ENCODE measurements at places on chromosomes 3 and 15.

DNA sequence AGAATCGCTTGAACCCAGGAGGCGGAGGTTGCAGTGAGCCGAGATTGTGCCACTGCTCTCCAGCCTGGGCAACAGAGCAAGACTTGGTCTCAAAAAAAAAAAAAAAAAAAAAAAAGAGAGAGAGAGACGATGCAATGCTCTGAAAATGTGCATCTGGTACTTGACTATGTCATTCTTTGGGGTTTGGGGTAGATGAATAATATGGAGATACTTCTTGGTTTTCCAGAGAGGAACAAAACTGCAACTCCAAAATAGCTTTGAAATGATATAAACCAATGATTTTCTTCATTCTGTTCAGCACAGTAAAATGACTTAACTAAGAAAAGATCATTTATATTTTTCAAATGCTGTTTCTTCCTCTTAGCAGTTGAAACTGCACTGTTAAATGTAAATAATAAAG, 158.9 kb downstream of the ISL2 start:
- no peak for DNase-seq

DNA sequence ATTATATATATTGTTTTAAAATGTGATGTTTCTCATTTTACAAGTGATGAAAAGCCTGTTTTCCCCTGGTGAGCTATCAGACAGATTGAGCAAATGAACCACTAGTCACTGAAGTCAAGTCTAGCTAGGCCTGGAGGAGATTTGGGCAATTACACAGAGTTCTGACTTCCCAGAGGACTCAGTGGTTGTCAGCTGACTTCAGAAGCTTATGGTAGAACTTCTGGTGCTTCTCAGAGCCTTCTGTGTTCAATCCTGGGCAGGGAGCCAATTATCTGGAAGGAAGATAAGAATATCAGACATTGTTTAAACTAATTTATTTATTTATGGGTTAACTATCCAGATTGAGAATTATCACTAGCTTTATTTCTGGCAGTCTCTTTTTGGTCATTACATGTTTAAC, 37.7 kb upstream of the NAALADL2 start:
- DNase-seq, result no peak

- peak; percentile 11 for DNase-seq
Measured at GRCh38 chr3:192566706-192567290, 160.5 kb downstream of the FGF12 start.

DNA sequence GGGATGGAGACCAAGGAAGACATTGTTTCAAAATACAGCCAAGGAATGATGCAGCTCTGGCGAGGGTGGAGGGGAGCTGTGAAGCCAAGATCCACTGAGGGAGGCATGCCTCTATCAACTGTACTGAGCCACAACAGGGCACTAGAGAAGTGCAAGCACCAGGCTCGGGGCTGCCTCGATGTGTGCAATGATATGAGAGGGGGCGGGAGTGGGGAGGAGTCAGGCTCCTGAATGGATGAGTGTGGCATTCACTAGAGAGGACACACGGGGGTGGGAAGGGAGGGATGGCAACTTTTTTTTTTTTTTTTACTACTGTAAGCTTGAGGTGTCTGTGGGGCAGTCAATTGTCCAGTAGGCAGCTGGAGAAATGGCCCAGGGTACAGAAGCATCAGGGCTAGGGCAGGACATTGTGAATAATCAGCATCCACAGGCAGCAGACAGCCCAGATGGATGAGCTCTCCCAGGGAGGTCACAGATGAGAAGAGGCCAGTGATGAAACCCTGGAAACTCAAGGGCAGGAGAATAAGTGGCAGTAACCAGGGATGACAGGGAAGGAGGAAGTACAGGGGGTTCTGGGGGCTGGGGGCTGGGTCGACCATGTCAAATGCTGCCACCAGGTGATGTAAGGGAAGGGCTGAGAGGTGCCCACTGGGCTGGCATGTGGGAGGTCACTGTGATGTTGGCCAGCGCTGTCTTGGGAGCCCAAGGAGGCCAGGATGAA, 5.9 kb downstream of the STOML1 start:
- DNase-seq, result no peak

- DNase-seq, result peak; percentile 2
Measured at GRCh38 chr3:8324747-8325146, 176.9 kb upstream of the LMCD1 start.

- DNase-seq, result peak; percentile 51
Measured at GRCh38 chr3:14124223-14124614, 451 bp downstream of the CHCHD4 start.

- DNase-seq, result no peak
Measured at GRCh38 chr3:170154569-170155143, 26.9 kb downstream of the PHC3 start.

DNA sequence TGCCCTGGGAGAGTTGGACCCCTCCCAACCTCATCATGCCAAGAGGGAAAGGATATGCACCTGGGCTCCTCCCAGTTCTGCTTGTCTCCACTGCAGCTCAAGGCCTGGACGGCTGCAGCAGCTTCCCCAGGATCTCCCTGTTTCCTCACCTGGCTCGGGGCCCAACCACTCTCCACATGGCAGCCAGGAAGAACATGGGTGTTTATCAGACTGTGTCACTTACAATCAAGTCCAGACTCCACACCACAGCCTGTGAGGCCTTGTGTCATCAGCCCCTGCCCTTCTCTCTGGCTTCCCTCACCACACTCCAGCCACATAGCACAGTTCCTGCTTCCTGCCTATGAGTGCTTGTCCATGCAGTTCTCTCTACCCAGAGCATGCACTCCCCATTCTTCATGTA, 534.4 kb downstream of the EPHB1 start:
- no peak for DNase-seq

DNA sequence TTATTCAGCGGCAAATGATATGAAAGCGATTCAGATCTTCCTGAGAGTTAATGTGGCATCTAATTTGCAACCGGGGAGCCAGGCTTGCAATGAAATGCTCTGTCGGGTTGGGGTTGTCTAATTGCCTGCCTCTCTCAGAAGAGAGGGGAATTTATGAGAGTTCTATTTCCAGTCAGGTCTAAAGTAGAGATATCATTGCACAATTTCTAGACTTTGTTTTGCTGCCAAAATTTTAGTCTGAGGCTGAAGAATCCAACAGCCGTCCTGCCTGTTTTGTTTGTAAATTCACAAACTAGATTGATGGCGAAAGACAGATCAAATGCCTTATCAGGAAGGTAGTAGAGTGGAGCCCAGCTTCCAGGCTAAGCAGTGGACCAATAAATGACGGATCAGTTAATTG, 610 bp downstream of the LIPC start:
- DNase-seq, result no peak

DNA sequence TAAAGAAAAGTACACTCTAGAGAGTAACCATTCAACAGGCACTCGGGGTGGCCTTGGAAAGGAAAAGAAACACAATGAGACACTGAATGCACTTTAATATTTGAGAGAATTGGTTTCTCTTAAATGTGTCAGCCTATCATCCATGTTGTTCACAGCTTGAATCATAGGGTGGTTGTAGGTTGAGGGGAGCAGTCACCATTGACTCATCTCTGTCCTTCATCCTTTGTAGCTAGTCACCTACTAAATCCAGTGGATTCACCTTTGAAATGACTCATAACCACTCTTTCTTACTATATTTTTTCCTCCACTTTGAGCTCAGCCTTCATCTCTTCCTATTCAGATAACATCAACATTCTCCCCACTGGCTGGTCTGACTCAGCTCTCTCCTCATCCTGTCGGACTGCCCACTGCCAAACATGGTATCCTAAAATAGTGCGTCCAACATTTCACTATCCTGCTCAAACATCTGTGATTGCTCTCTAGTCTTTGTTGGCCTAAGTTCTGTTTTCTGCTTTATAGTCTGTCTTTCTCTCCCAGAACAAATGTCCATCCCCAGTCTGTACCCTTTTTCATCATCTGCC, 182.7 kb upstream of the GADL1 start:
- no peak for DNase-seq

DNA sequence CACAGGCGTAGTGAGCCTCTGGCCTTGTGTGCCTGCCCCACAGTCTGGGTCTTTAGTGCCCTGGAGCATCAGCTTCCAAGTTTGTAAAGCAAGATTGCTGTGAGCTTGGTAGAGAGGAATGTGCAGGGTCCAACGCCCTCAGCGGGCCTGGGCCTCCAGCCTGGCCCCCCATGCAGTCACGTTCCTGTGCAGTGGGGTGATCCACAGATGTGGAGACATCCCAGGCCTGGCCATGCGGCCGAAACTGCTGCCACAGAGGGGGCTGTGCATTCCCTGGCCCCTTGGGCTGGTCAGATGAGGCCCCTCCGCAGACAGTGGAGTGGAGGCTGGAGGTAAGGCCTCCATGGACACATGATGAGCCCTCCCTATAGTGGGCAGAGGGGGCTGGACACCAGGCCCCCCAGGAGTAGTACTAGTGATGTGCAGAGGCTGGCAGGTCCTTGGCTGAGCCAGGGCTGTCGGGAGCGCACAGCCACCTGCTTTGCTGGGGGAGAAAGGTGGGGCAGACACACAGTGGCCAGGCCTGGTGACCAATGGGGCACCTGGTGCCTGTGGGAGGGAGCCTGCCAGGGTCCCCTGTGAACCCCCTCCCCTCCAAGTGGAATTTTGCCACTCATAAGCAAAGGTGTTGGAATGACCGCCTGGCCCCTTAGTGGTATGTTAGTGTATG, 71.5 kb downstream of the EFCAB12 start:
- DNase-seq, result no peak

- DNase-seq, result no peak
Measured at GRCh38 chr3:106629215-106629832, 747.9 kb upstream of the CCDC54 start.

- no peak for DNase-seq
Measured at GRCh38 chr3:135650309-135650708, 315.2 kb upstream of the PPP2R3A start.

GRCh38 chr3:52310861-52311575, 5.1 kb upstream of the DNAH1 start:
- no peak for DNase-seq

GRCh38 chr3:155712008-155712407, 32.9 kb downstream of the PLCH1 start:
- no peak for DNase-seq

DNA sequence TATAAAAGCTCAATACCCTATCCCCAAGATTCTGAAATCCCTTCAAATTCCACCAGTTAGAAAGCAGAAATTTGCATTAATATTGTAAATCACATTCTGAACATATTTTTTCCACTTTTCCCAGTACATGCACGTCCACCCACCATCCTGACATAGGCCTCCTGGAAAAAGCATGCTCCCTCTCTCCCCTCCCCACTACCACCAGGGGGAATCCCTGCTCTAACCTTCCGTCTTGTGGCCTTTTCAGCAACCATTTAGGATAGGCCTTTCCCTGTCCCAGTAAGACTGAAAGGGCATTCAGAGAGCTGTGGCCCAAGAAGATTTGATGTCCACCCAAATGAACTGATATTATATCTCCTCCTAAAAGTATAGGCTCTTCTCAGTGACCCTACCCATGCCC, 182.1 kb downstream of the ARRDC4 start:
- DNase-seq, result no peak

- no peak for DNase-seq
Measured at GRCh38 chr15:93683651-93684050, 547.7 kb upstream of the MCTP2 start.

GRCh38 chr3:50138266-50139200, 16.6 kb upstream of the SEMA3F start:
- DNase-seq, result no peak

DNA sequence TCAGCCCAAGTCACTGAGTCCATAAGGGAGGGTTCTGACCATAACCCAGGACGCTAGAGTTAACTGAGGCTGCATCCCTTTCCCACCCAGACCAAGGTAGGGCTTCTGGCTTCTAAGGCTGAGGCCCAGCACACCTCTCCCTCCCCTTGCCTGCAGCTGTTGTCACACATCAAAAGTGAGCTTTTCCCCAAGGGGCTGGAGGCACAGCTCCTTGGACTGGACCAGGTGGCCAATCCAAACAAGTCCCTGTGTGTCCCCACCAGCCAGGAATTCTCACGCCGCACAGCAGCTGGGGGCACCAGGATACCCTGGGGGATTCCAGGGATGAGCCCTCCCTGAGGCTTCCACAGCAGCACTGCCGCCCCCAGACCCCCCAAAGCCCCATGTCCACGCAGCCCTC, 22.3 kb upstream of the ISLR2 start:
- no peak for DNase-seq

- DNase-seq, result no peak
Measured at GRCh38 chr3:38028621-38029361, 651 bp downstream of the PLCD1 start.

DNA sequence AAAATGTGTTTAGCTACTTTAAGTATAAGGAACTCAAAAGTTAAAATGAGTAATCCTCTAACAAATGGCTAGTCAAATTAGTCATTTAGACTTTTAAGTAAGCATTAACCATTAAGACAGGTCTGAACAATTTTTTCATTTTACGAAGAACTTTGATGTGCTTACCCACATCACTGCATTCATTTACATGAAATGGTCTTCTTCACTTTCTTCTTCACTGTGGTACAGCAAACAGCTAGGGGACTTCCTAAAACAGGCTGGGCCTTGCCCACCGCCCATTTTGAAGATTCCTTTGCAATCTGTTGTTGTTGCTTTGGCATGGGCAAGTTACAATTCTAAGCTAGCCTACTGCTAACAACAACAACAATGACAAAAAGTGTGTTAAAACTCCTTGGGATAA, 67.4 kb downstream of the CBLB start:
- no peak for DNase-seq

DNA sequence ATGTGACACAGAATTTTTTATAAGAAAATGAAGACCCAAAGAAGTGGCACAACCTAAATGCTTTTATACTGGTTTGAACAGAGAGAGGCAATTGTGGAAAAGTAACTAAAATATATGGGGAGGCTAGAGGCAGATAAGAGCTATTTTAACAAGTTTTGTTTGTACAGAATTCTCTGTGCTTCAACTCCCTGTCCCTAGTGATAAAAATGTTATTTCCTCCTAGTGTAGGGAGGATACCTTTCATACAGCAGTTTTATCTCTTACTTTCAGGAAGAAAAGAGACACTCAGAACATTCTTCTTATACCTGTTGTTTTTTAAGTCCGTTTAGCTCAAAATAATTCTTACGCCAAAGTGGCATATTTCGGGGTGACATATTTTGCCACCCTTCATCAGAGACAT, 21.2 kb upstream of the ZNF639 start:
- no peak for DNase-seq

DNA sequence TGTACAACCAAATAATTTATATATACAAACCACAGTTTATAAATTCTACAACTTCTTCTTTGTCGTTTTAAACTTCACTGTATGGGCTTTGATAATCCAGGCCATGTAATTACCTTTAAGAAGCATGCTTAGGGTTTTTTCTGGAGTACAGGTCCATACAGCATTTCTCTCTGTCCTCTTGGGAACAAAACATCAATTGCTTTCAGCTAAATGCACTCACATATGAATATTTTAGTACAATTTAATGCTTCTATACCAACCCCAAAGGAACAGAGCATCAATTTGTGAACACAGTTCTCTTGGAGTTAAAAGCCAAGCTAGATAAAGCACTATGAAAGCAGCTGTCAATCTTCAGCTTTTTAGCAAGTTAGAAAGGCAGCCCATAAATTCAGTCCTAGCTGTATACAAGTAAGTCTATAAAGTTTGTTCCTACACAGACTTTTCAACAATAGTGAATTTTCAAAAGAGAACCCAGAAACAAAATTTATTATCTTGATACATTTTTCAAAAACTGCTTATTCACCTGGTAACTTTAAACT, 66.1 kb downstream of the ETFA start:
- no peak for DNase-seq

All from effector CD8-positive, alpha-beta T cell (primary cell).